ENCODE measurements at places on chromosomes 5 and 9.

- DNase-seq, result no peak
Measured at GRCh38 chr9:104099630-104100029, 5.5 kb downstream of the SMC2 start.

GRCh38 chr5:2651116-2651515, 100.4 kb downstream of the IRX2 start:
- DNase-seq, result no peak

DNA sequence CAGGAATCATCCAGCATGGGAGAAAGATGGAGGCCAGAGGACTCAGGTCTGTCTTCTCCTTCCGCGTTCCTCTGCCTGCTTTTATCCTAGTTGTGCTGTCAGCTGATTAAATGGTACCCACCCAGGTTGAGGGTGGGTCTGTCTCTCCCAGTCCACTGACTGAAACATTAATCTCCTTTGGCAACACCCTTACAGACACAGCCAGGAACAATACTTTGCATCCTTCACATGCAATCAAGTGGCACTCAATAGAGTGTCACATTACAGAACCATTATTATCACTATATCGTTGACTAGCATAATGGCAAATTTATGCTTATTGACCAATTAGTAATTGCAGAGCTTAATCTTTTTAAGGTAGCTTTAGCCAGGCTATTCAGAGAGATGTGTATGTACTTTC, 64.8 kb downstream of the UNC13B start:
- DNase-seq, result no peak

- no peak for DNase-seq
Measured at GRCh38 chr9:16885931-16886330, 15.5 kb upstream of the BNC2 start.

DNA sequence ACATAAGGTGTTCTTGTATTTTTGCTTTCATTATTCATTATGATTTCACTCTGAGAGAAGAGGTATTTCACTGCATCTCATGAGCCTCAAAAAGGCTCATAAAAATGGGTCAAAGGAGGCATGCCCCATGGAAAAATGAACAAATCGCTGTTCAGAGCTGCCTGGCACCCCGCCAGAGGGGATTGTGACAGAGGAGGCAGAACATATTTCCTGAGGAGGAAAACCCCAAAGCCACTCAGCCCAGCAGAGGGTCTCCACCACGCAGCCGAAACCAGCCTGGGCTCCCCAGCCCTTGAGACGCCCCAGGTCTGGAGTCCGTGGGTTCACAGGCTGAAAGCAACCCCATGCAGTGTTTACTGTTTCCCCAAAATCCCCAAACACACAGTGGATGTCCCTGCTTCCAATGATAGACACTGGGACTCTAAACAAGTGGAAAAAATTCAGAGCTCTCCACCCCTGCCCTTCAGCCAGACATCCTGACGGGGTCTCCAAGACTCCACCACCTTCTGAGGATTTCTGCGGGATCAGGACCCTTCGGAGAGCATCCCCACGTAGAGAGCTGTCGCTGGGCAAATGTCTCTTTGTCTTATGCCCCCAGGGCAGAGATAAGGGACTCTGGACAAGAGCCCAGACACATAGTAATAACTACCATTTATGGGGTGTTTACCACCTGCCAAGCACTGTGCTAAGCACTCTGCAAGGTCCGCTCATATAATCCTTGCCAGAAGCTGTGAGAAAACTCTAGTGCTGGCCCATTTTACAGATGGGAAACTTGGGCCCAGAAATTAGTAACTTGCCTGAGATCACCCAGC, 122.3 kb downstream of the PAX5 start:
- DNase-seq, result no peak

GRCh38 chr5:142819825-142820224, 49.6 kb downstream of the ARHGAP26 start:
- DNase-seq, result no peak

- DNase-seq, result no peak
Measured at GRCh38 chr5:77139001-77139400, 51.9 kb upstream of the ZBED3 start.

- no peak for DNase-seq
Measured at GRCh38 chr5:19018822-19019221, 969.2 kb downstream of the CDH18 start.

Data from H54 (cell line).